ENCODE measurements at places on chromosomes 4 and X. TPM values are rescaled to one million over a fixed set of nuclear protein-coding genes. Genes with fewer than 3 reads are reported as not detected.

ASMTL gene
- total RNA-seq, result 19.5 TPM

HAUS3 gene
- 6.4 TPM for total RNA-seq

CXorf51A gene
- not detected for total RNA-seq

POF1B gene
- total RNA-seq, result 2.0 TPM

LSM6 gene
- 29.1 TPM for total RNA-seq

ALPK1 gene
- 1.9 TPM for total RNA-seq

CYTL1 gene
- total RNA-seq, result not detected

TMPRSS11B gene
- not detected for total RNA-seq

DGKK gene
- total RNA-seq, result not detected

BGN gene
- total RNA-seq, result not detected

PTCHD1 gene
- not detected for total RNA-seq

SLC2A9 gene
- total RNA-seq, result 0.38 TPM

VCX3B gene
- total RNA-seq, result not detected

COL4A6 gene
- total RNA-seq, result 14.4 TPM

TBC1D14 gene
- 39.2 TPM for total RNA-seq

FANCB gene
- 2.7 TPM for total RNA-seq

MAGEA6 gene
- total RNA-seq, result 13.1 TPM

ADAMTS3 gene
- not detected for total RNA-seq

NAAA gene
- 24.6 TPM for total RNA-seq

OTUD6A gene
- total RNA-seq, result not detected

TRIM61 gene
- total RNA-seq, result not detected

DNAAF6 gene
- total RNA-seq, result not detected

Data from A549 treated with AZD2906 at 1 μM for 4 hours (cell line).